ENCODE measurements at places on chromosomes 5 and 9. TPM values are rescaled to one million over a fixed set of nuclear protein-coding genes. Genes with fewer than 3 reads are reported as not detected.

- DNase-seq = no peak
Observed at GRCh38 chr9:84103651-84104377, 123.2 kb downstream of the RMI1 start.

DNA sequence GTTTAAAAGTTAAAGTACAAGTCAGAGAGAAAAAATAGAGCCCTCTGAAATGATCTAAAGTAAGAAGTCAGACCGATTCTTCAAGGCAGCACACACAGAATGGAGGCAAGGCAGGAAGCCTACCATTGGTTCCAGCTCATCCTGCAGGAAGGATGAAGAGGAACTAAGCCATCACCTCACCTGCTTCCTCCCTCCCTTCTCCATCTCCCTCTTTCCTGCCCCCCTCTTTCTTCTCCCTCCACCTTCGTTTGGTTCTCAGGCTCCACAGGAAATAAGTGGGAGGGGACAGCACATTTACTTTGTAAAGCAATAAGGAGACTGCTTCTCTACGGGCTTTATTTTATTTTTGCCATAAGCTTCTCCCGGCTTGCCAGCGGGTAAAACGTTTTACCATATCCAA lies 213.4 kb downstream of the TRIM32 start:
- DNase-seq = no peak

- no peak for DNase-seq
Observed at GRCh38 chr5:180558232-180558631, 33.1 kb downstream of the SCGB3A1 start.

GRCh38 chr9:31119890-31120454 lies 1264.5 kb upstream of the ACO1 start:
- no peak for DNase-seq

DNA sequence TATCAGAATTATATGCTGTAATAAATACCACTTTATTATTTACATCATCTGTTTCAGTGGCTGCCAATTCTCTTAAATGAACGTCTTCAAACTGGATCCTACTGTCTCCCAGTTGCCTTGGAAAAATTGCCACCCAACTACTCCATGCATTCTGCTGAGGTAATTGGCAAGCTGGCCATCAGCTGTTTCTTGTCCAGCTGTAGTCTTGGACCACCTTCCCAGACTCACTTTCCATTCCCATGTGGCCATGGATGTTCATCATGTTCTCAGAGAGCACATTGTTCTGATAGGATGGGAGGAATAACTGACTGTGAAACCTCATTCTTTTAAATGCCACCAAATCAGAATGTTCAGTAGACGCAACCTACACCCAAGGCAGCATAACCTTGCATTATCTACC lies 157.5 kb downstream of the DOCK8 start:
- DNase-seq = no peak

- DNase-seq = no peak
Observed at GRCh38 chr9:117114768-117115167, 300.1 kb downstream of the ASTN2 start.

DNA sequence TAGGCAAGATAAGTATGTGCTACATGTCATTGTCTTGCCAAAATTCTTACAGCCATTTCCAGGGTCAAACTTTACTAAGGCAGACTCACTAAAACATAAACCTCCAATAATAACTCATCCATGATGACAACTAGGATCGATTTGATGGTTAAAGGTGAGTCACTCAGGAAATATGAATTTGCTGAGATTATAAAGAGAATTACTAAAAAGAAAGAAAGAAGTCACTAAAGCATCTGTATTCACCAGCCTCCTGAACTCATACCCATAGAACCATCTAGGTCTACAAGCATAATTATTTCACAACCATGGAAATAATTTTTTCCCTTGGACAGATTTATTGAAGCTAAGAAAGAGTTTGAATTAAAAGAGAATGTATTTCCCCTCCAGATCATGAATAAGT lies 258.6 kb downstream of the TLE1 start:
- DNase-seq = no peak

- DNase-seq = peak; percentile 52
Observed at GRCh38 chr9:97564291-97565175, 63.1 kb downstream of the TMOD1 start.

DNA sequence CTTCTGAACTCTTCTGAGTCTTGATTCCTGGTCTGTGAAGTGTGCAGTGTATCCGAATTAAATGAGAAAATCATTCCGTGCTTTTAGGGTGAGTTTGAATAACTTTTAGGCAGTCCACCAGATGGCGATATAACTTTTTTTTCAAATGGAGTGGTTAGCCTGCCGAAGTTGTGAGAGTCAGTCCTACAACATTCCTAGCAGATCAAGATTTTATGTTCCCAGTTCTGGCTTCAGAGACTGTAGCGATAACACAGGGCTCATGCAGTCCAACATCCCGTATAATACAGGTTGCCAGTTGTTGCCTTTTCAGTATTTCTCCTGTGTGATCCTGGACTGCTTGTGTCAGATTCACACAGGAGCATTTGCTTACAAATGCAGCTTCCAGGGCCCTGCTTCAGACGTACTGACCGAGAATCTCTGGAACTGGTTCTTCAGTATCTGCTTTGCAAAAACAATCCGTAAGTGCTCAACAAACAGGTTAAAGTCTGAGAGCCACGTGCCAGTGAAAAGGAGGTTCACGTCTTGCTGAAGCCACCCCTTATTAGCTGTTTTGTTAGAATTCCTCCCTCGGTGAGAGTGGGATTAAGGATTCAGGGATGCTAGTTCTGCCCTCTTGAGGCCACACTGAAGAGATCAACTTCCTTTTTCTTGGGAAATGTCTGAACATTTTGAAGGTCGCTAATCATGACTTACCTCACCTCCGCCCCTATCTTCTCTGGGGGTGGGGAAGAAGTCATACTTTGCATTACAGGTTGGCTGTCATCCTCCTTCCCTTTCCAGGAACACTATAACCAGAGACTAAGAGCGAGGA lies 22.8 kb downstream of the SMIM3 start:
- no peak for DNase-seq

Gene ZFP2
- total RNA-seq = 1.2 TPM

GRCh38 chr5:81005708-81006107 lies 45.5 kb downstream of the RASGRF2 start:
- DNase-seq = no peak

Gene IL33
- total RNA-seq = 50.1 TPM

Gene DMXL1
- 28.9 TPM for total RNA-seq

DNA sequence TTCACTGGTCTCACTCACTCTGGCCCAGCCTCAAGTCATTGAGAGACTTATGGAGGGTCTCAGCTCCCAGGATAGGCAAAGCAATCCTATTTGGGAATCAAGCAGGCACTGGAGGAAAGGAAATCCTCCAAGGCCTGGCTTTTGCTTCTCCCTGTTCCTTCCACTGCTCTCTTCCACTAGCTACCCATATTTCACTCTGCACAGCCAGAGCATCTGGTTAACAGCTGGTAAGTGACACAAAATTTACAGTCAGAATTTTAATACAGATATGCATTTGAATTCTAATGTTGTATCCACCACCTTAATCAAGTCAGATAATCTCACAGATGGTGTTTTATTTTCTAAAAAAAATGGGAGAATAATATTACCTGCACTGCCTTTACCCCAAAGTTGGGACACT lies 868 bp upstream of the C1QTNF2 start:
- DNase-seq = no peak

GRCh38 chr5:42454216-42454995 lies 31.2 kb downstream of the GHR start:
- DNase-seq = peak; percentile 31

DNA sequence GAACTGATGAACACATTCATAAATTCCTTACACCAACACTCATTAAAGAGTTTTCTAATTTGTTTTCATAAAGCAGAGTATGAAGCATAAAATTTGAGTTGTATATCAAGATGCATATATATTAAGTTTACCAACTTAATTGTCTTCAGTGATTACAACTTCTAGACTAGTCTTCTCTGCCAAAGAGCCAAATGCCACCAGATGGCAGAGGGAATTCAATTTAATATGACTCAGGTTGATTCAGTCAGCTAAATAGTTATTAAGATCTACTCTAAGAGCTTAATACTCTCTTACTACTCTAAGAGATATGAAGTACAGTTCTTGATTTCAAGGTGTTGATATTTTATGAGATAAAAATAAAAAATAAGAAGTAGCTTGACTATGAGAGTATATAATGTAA lies 53.4 kb downstream of the CDH10 start:
- no peak for DNase-seq

DNA sequence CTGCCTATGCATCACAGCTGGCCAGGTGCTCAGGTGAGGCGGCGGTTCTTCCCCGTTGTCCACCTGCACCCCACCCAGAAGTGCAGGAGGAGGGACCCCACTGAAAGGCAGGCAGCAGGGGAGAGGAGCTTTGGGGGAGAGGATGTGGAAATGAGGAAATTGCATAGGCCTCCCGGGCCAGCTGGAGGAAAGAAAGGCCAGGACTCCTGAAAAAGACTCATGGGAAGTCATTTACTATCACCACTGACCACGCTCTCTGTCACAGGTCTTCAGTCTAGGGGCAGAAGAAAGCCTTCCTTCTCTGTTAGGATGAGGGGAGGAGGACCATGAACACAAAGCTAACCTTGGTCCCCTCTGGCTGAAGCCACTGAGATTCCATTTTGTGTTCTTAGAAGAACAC lies 28.1 kb downstream of the KCNMB1 start:
- no peak for DNase-seq

DNA sequence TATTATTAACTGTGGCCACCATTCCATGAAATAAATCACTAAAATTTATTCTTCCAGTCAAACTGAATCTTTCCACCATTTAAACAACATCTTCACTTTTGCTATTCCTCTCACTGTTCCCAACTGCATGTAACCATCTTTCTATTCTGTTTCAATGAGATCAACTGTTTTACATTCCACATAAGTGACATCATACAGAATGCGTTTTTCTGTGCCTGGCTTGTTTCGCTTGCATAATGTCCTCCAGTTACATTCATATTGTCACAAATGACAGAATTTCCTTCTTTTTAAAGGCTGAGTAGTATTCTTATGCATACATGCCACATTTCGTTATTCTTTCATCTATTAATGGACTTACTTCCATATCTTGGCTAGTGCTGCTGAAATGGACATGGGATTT lies 738.2 kb downstream of the SEMA5A start:
- no peak for DNase-seq

GRCh38 chr9:136411378-136411777 lies 920 bp downstream of the PMPCA start:
- DNase-seq = no peak

GRCh38 chr9:1918622-1919021 lies 96.5 kb upstream of the SMARCA2 start:
- no peak for DNase-seq

DNA sequence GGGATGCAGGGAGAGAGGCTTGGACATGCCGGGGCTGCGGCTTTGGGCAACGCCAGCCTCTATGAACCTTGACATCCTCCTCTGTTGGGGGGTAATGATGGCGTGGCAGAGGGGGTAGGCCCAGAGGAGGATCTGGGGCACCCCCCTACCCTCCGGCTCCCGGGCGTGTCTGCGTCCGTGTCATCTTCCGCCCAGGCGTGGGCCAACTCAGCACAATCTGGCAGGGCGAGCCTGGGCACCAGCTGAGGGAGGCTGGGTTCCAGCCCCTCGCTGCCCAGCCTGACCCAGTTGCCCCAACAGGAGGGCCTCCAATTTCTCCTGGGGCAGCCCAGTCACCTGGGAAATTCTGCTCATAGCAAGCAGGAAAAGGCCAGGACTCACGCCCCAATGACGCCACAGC lies 62.9 kb upstream of the IL17B start:
- no peak for DNase-seq

Gene FAXDC2
- total RNA-seq = 10.1 TPM

- DNase-seq = no peak
Observed at GRCh38 chr5:138962614-138963370, 87.7 kb upstream of the LRRTM2 start.

Gene OXCT1
- 116 TPM for total RNA-seq

DNA sequence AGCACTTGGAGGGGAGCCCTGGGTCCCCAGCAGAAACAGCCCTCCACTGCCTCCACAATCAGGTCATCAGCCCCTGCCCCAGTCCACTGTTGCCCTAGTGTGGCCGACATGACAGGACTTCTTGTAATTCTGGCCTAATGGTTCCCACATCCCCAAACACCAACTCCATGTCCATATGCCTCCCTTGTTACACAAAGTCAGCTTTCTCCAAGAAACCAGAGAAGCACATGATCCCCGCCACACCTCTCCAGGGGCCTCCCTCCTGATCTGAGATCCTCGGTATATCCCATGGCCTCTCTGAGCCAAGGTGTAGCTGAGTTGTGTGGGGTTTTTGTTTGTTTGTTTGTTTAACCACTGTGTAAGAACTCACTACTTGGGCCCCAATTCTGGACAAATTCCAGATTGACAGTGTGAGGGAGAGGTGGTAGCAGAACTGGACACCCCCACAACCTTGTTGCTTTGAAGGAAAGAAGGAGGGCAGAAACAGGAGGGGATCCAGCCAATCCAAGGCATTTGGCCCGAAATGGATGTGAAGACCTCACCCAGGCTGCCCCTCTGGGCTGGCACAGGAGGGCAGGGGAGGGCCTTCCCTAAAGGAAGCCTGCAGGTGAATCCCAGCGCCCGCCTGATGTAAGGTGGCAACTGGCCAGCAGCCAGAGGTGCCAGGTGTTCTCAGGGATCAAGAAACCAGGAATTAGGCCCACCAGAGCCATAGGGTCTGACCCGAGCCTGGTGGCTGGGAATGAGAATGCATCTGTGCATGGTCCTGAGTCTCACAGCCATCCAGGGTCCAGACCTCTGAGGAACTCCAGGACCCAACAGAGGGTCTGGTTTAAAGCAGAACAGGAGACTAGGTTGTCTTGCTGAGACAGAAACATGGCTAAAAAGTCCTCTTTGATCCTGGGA lies 13.4 kb downstream of the IRF1 start:
- peak; percentile 39 for DNase-seq

GRCh38 chr5:14054111-14054854 lies 88.9 kb upstream of the TRIO start:
- no peak for DNase-seq

- no peak for DNase-seq
Observed at GRCh38 chr5:54873691-54874090, 111.7 kb downstream of the ESM1 start.

DNA sequence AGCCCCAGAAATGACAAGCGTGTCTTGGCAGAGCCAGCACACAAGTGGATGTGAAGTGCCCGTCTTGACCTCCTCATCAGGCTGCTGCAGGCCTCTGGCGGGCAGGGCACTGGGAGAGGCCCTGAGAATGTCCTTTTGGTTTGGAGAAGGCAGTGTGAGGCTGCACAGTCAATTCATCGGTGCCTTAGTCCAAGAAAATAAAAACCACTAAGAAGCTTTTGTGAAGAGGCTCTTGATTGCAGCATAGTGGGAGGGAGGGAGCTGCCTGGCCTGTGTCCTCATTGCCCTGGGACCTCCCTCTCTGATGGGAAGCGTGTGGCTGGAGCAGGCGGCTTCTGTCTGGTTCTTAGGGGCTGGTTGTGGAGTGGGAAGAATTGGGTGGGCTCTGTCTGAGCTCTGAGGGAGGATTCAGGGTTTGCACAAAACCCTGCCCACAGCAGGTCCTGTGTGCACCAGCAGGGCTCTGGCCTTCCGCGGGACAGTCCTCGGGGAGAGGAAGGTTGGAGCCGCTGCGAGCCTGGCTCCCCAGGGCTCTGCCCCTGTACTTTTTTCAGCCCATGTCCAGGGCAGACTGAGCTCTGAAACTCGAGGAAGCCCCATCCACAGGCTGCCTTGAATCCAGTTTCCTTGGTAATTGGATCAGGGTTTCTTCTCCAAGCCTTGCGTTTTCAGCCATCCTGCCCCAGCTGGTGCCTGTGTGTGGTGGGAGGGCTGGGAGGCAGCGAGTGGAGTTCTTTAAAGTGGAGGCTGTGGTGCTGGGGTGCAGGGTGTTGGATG lies 1.1 kb downstream of the HRCT1 start:
- DNase-seq = peak; percentile 78

Gene OR1L6
- not detected for total RNA-seq

- no peak for DNase-seq
Observed at GRCh38 chr5:132430746-132431145, 59.8 kb downstream of the IRF1 start.

- peak; percentile 67 for DNase-seq
Observed at GRCh38 chr5:50667023-50667652, 701 bp downstream of the PARP8 start.

Measured in left cardiac atrium (tissue), 4 donors.